Thoracic aorta (tissue), 2 donors: ENCODE measurements at places on chromosomes 5 and 9. TPM values are rescaled to one million over a fixed set of nuclear protein-coding genes. Genes with fewer than 3 reads are reported as not detected.

The CNTFR gene
- 8.7 TPM for total RNA-seq

The PRUNE2 gene
- total RNA-seq, result 420 TPM

The IZUMO3 gene
- total RNA-seq, result not detected

The EQTN gene
- not detected for total RNA-seq

The RAB3C gene
- 2.8 TPM for total RNA-seq

The LCN6 gene
- total RNA-seq, result 4.5 TPM

The PCA3 gene
- not detected for total RNA-seq

The HTR4 gene
- total RNA-seq, result 3.9 TPM

The OTP gene
- not detected for total RNA-seq

The STING1 gene
- total RNA-seq, result 202 TPM

The ZNF608 gene
- 13.5 TPM for total RNA-seq

The NEURL1B gene
- total RNA-seq, result 17.3 TPM

The SLC36A3 gene
- total RNA-seq, result not detected

The KCTD16 gene
- 0.35 TPM for total RNA-seq

The GRXCR2 gene
- total RNA-seq, result not detected

The MYMK gene
- total RNA-seq, result not detected

The GHR gene
- 6.4 TPM for total RNA-seq

The ZFP2 gene
- total RNA-seq, result 1.1 TPM

The SLC6A7 gene
- not detected for total RNA-seq

The C9orf50 gene
- not detected for total RNA-seq

The SLC31A2 gene
- 15.2 TPM for total RNA-seq

The FAM200C gene
- total RNA-seq, result 2.7 TPM

The KCNV2 gene
- total RNA-seq, result not detected

The ANKRD20A1 gene
- total RNA-seq, result not detected

The TAF11L5 gene
- not detected for total RNA-seq

The CAVIN4 gene
- total RNA-seq, result 0.27 TPM

The SREK1 gene
- total RNA-seq, result 38.2 TPM

The AGXT2 gene
- total RNA-seq, result not detected
